ENCODE measurements at places on chromosomes 5 and 9.

GRCh38 chr9:12916042-12916441 is 141.2 kb downstream of the LURAP1L start:
- DNase-seq: no peak

DNA sequence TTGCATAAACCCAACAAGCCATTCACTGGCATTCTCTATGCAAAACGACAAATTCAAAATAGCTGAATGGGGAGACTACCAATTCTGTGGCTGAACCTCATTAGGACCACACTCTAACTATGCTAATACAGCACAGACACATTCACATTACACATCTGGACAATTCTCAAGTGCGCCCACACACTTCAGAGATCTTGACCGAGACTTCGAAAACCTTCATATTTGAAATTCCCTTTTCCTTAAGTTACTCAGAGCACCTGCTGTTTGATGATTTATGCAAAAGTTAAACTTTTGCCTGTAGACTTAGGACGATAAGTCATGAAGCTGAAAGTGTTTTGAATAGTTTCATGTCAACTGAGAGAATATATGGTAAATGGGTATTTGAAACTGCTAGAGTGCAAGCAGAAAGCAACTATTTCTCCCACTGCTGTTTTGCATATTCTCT is 111.9 kb downstream of the FBN2 start:
- DNase-seq: no peak

DNA sequence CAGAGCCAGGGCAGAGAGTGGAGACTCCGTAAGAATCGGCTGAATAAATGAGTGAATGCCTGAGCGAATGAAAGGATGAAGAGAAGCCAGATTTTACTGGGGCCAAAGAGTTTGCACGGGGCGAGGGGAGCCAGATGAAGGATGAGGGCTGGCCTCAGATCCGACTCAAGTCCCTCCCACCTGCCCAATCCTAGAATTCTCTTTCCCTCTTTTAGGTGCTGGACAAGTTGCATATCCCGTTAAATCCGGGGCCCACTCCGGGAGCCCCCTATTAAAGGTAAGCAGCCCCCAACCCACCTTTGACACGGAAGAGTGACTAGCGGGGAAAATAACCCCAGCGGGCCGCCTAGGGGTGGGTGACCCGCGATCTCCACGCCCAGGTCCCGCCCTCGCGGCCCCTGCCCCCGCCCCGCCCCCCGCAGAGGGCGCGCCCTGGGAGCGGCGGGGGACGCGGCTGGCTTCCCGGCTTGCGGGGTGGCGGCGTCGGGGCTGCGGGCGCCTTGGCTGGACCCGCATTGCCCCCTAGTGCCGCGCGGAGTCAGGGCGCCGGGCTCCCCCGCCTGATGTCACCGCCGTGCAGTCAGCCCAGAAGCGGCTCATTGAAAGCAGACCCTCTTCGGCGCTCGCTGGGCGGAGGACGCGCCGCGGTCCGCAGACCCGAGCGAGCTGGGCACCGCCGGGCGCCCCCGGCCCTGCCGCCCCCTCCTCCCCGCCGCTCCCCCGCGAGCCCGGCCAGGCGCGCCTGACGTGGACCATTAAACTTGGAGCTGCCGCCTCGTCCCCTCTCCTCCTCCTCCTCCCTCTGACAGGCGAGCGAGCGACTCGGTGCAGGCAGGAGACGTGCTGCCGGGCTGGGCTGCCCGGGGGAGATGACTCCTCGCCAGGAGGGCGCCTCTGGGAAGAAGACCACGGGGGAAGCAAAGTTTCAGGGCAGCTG is at the start of gene ADRA1B:
Gene ADRA1B (plus strand): TSS at position 579 of the 937 bp plus-strand sequence. CDS start 424 bp downstream, outside the sequence.
- peak; percentile 48 for DNase-seq

DNA sequence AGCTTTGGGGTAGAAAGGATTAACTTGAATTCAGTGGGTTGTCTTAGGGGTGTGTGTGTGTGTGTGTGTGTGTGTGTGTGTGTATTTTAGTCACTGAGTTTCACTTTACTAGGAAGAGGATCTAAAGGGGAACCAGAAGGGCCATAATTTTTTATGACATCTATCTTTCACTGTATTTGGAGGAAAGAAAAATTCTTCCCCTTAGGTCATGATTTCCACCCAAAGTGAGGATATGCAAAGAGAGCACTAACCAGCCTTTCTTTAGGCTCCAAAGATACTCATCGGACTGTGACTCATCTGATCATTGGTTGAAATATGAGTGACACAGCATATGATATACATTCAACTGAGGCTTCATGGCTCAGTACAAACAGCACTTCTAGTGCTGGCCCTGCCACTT is 75.2 kb upstream of the RASGRF2 start:
- DNase-seq: peak; percentile 13

GRCh38 chr5:36442352-36442751 is 140.7 kb upstream of the RANBP3L start:
- peak; percentile 48 for DNase-seq

DNA sequence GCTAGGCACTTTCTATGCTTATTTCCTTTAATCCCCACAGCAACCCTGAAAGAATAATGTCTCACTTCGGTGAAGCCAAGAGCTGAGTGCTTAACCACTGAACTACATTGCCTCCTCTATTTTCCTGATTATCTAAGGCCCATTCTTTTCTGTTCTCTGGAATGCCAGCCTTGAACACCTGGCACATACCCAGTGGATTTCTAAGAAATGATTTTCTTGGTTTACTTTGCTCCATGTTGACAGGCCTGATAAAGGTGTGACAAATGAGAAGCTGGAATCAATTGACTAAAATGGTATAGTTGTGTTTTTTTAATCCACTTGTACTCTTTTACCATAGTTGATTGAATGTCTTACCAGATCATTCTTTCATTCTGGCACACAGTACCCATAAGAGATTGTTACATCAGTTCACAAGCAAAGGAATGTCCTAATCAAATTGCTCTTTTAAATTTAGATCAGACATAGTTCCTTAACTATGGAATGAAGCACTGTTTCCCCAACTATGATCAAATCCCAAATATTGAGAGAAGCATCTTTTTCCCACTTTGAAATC is 9.0 kb upstream of the ENC1 start:
- DNase-seq: no peak

- DNase-seq: no peak
These were observed 8.4 kb upstream of the HAND1 start for GRCh38 chr5:154486427-154486866.

DNA sequence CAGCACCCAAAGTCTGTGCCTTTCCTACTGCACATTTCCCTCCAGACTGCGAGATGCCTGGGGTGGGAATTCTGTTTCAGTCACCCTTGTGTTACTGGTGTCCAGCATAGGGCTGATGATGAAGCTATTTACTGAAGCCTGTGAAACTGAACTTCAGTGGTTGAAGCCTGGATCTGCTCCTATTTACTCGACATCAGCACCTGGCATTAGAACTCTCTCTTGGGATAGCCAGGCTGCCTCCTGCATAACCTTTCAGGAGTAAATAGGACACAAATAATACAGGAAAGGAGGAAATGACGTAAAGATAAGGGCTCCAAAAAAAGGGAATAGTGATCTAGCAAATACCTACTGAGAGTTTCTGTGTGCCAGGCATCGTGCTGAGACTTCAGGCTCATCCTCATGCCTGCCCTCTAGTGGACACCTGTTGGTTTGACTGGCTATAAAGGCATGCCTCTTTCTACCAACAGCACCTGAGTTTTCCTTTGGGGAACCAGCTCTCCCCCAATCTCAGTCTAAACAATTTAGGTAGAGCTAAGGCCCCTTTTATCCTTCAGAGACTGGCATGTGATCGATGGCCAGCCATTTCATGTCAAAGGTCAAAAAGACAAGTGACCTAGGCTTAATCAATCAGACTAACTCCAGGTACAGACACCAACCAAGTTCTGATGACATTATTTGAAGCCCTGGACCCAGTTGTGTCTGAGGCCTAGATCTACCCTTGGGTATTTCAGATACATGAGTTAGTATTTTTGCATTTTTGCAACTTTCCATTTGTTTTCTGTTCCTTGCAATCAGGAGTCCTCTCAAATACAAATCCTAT is 192.1 kb upstream of the TRIM32 start:
- DNase-seq: peak; percentile 64

DNA sequence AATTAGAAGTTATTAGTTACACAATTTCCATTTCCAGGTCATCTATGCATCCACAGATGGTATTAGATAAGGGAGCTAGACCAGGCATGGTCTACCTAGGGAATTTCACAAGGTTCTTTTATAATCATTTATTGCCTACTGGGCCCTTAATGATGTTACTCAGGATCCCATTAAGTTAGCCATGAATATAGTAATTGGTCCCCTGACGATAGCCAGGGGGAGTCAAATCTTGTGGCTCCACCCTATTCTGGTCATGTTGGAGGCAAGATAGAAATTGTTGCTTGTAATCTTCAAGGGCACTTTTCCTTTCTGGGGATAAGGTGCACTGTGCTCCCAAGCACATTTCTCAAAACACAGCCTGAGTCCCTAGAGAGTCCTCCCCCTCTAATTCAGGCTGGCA is 14.1 kb upstream of the ELL2 start:
- DNase-seq: peak; percentile 68

- DNase-seq: no peak
These were observed 112.9 kb downstream of the SH3TC2 start for GRCh38 chr5:148949841-148950470.

DNA sequence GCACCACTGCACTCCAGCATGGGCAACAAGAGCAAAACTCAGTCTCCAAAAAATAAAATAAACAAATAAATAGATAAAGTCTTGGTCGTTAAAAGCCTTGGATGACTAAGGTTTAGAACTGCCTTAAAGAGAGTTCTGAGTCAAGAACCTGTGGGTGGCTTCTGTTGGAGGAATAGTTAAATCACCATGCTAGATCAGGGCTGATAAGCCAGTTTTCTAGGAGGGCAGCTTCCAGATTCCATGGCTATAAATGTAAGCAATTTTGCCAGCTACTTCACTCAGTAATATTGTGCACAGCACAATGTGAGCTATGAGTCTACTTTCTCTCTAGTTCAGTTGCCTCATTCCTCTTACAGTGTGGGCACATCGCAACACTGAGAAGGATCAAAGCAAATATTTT is 242.1 kb upstream of the NUDT12 start:
- DNase-seq: no peak

- no peak for DNase-seq
These were observed 3.6 kb upstream of the JADE2 start for GRCh38 chr5:134521841-134522240.

DNA sequence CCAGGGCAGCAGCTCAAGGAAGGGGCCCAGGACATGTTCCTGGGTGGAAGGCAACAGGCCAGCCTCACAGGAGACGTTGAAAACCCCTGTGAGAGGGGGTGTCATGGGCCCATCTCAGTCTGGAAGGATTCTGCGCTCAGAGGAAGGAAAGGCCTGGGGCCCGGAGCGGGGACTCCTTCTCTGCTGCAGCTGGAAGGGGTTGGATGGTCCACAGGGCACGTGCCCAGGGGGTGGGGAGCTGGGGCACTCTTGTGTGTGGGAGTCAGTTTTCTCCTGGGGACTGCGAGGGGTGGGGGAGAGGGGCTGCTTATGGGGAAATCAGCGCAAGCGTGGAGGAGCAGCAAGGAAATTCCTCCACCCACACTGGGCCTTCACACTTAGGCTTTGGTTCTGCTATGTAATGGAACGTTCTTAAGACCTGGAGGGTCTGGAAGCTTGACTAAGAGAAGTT is 2.9 kb upstream of the LPCAT1 start:
- DNase-seq: no peak

DNA sequence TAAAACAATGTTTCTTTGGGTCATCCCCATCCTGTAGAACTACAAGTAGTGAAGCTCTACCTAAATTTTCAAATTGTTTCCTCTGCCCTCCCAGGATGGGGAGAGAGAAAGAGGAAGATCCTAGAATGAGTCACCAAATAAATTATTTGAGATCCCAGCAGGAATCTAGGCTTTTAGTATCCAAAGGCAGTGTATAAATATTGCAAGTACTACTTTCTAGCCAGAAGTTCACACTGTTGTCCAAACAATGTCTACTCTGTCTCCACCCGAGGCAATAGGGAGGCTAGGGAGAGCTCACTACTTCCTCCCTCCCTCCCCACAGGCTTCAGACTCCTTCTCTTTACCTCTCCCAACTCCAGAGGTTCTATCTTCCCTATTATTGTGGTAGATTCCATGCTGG is 362.8 kb downstream of the MRPS30 start:
- no peak for DNase-seq

DNA sequence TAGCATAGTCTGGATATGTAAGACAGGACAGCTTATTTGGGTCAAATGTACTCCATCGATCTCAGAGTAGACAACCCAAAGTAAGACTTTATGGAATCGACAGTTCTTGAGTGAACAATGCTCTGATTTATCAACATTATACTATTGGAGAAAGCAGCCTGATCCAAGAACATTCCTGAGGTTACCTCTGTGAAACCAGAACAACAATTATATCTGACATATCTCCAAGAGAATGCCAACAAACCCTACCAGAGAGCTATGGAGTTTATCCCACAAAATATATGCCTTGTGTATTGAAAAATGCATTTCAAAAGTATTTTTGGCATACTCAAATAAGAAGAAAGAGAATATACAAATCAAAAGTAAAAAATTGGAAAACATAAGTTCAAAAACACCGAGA is 1985.9 kb downstream of the EFNA5 start:
- DNase-seq: no peak

GRCh38 chr5:135448071-135448739 is 1.1 kb upstream of the DCANP1 start:
- no peak for DNase-seq

GRCh38 chr5:131263648-131264450 is at the start of gene CDC42SE2:
TSS of gene CDC42SE2 (plus strand) at chr5:131264053. CDS start at chr5:131359494, 95,441 bp downstream.
- DNase-seq: peak; percentile 94

GRCh38 chr5:16810208-16810854 is 125.8 kb downstream of the MYO10 start:
- no peak for DNase-seq

- no peak for DNase-seq
These were observed 12.6 kb upstream of the TNIP1 start for GRCh38 chr5:151093476-151093889.

DNA sequence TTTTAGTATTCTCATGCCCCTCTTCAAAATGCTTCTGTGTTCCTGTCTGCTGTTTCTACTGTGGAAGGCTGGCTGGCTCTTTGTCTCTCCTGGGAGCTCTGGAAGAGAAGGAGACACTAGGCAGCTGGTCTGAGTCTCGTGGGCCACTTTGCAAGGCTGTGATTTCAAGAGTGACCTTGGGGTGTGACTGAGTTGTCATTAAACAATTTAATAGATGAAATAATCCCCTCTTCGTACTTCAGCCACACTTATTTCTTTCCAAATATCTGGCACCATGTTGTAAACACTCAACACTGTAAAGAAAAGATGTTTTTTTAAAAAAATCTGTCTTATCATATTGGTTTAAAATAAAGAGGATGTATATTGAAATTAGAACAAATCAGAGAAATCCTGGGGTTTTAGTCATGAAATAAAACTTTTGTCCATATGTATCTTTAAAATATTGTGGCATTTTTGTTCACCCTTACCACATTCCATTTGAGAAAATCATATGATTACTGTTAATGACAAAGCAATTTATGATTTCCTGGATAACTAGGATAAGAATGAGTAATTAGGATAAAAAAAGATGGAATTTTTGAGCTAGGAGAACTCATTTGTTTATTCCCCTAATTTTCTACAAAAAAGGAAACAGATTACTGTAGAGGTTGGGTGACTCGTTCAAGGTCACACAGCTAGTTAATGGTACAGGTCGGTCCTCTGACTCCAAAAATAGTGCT is 200.8 kb downstream of the MAT2B start:
- no peak for DNase-seq

GRCh38 chr9:135962696-135963307 is 1.6 kb upstream of the UBAC1 start:
- DNase-seq: no peak

All from erythroblast (primary cell).